Stimulated activated CD4-positive, alpha-beta T cell treated with anti-CD3 and anti-CD28 coated beads, TNF-alpha, amount 100 ng/mL, for 4 hours (primary cell): ENCODE measurements at places on chromosomes 2 and 18.

GRCh38 chr18:11251229-11251890, 102.0 kb upstream of the PIEZO2 start:
- DNase-seq: no peak

DNA sequence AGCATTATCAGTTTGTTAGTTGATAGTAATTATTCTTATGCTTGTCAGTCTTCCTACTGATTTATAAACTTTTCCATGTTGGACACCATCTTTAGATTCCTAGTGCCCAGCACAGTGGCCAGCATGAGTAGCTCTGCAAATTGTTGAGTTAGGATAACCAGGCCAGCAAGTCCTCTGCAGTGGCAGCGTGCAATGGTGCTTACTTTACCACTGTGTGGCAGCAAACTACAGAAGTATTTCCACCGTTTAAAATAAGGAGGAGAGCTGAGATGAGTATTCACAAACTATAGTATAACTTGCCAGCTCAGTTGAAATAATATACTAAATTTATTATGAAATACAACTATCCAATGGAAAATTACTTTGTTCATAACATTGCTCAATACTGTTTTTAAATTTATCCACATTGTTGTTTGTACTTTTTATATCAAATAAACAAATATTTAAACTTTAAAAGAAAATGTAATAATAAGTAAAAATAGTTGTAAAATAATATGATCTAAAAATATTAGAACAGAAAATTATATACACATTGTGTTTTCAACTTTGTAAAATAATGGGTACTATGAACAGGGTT, 9.3 kb upstream of the THADA start:
- DNase-seq: no peak

DNA sequence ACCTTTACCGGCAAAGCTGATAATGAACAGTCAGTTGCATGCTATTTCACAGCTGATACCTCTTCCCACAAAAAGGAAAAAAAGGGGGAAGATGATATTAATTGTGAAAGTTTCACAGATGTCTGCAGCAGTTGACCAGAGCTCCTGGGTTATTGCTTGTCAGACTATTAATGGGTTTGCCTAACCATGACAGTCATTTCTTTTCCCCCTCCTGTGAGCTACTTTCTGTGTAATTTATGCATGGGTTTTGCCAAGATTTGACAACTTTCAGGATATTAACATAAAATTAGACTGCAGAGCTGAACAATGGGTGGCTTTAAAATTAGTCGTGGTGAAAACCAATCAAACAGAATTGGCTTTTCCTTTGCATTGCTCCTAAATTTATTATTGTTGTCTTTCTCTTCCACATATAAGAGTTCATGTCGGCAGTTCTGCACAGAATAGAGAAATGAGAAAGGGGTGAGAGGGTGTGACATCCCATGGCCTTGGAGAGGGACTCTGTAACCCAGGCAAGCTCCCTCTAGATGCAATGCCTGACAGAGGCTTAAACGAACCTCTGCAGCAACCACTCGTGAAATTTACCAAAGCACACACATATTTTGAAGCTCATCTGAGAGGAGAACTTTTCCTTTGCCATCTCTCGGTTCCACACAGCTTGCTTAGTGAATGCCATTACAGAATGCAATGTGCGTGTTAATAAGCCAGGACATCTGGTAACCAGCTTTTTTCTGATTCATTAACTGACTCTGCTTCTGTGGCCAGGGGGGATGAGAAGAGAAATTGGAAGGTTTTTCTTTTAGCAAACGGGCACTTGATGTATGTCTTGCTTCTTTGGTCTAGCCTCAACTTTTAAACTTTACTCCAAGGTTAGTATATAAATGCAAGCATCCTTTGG, 82.2 kb upstream of the ITGA4 start:
- DNase-seq: no peak

- no peak for DNase-seq
Observed at GRCh38 chr18:51032193-51032592, 2.2 kb downstream of the SMAD4 start.

GRCh38 chr18:58315041-58315440, 271.0 kb downstream of the NEDD4L start:
- no peak for DNase-seq

DNA sequence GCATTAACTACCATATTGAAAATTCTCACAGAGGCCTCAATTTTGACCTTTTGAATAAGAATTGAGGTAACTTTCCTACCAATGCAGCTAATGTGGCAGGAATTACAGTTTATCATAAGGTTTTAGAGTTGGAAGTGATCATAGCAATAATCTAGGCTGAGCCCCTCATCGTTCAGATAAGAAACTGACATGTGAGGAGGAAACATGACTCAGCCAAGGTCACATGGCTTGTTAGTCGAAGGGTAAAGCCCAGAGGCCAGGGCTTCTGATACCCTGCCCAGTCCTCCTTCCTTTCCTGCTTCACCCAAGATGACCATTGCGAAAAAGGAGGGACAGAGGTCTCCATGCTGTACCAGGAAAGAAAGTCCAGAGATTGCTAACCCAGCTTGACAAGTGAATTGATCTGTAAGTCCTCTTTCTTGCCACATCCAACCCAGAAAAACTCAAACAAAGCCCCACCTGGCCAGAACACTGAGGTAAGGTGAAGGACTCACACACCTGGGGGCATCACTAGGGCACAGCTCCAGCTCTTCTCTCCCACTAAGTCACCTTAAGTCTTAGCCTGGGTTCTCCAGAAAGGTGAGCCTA, 174.8 kb downstream of the EN1 start:
- DNase-seq: no peak

- no peak for DNase-seq
Observed at GRCh38 chr2:161136696-161137324, 23.4 kb upstream of the TANK start.

DNA sequence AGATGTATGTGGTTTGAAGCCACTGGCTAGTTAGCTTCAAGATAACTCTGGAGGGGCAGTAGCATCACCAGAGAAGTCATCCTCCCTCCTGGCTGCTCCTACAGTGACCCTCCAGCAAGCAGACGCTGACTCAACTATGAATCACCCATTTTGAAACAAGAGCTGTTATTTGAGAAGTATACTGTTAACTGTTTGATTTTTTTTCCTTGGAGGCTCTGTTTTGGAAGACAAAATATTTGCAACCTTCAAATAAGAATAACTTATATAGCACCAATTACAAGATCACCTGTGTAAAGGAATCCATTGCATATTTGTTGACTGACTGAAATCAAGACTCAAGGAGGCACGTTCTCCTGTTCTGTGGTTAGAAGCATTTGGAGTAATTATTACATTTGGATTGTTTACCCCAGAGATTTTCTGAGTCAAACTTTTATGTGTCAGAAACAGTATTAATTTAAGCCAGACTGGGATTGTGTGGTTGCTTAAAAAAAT, 313.8 kb downstream of the MTX2 start:
- no peak for DNase-seq

DNA sequence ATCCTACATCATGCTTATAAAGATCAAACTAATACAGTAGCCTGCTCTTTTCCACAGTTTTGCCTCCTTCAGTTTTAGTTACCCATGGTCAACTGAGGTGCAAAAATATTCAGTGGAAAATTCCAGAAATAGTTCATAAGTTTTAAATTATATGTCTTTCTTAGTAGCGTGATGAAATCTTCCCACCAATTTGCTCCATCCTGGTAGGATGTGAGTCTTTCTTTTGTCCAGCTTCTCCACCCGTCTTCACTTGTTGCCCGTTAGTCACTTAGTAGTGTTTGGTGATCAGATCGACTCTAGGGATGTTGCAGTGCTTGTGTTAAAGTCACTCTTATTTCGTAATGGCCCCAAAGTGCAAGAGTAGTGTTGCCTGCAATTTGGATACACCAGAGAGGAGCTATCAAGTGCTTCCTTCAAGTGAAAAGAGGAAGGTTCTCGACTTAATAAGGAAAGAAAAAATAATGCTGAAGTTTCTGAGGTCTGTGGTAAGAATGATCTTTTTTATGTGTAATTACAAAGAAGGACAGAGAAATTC, 57.0 kb downstream of the CEP192 start:
- no peak for DNase-seq

GRCh38 chr18:48923746-48924629, 26.8 kb downstream of the SMAD7 start:
- no peak for DNase-seq

- DNase-seq: no peak
Observed at GRCh38 chr2:178806543-178806942, 680 bp downstream of the TTN start.

DNA sequence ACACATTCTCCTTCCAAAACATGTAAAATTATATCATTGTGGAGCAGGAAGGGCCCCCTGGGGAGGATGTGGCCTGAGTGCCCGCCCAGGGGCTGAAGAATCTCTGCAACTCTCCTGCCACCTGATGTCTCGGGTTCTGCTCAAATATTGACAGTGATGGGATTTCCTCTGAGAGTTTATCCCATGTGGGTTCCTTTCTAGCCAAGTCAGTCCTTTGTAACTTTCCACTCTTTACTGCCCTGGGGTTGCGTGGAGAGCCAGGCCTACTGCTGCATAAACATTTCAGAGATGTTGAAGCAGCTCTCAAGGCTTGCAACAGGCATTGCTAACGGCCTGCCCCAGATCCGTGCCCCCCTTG, 4.0 kb upstream of the RAB17 start:
- no peak for DNase-seq

DNA sequence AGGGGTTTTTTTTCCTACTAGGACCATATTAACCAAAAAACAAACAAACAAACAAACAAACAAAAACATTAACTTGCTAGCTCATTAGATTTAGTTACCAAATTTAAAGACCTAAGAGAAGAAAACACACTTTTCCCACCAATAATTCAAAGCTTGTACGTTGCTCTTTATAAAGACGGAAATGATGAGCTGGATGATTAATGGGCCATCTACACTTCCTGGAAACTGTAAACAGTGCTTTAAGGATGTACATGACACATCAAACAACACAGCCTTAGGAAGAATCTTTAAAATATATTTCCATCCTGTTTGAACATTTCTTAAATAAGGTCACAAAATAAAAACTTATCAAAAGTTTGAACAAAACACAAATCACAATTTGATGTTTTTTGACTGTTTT, 982 bp downstream of the BMP10 start:
- no peak for DNase-seq

- no peak for DNase-seq
Observed at GRCh38 chr2:200456567-200456966, 53.3 kb downstream of the KCTD18 start.

GRCh38 chr2:134513465-134513804, 205.4 kb downstream of the TMEM163 start:
- no peak for DNase-seq

GRCh38 chr18:297936-298335, 30.1 kb upstream of the THOC1 start:
- DNase-seq: no peak
